ENCODE measurements at places on chromosomes 7 and 10. TPM values are rescaled to one million over a fixed set of nuclear protein-coding genes. Genes with fewer than 3 reads are reported as not detected.

Gene THSD7A
- 0.97 TPM for polyA plus RNA-seq

Gene OR2A42
- 0.16 TPM for polyA plus RNA-seq

Gene EBLN1
- not detected for polyA plus RNA-seq

Gene ANXA11
- polyA plus RNA-seq, result 249 TPM

Gene VIPR2
- 0.64 TPM for polyA plus RNA-seq

Gene PPP1R17
- 6.2 TPM for polyA plus RNA-seq

Gene OR2A5
- not detected for polyA plus RNA-seq

Gene CAMK1D
- polyA plus RNA-seq, result 2.3 TPM

Gene VPS26A
- polyA plus RNA-seq, result 20.4 TPM

Gene INMT
- polyA plus RNA-seq, result 37.2 TPM
